ENCODE measurements at places on chromosomes 13 and 19. TPM values are rescaled to one million over a fixed set of nuclear protein-coding genes. Genes with fewer than 3 reads are reported as not detected.

Gene IQCN
- 1.4 TPM for polyA plus RNA-seq

Gene PTGIR
- polyA plus RNA-seq: 0.21 TPM

Gene LILRB5
- polyA plus RNA-seq: not detected

Gene OR4F17
- polyA plus RNA-seq: not detected

Gene CEBPA
- polyA plus RNA-seq: 0.15 TPM

Gene KCNN1
- polyA plus RNA-seq: not detected

Gene CATSPERD
- polyA plus RNA-seq: not detected
